Cortex of kidney (tissue), 1 donor: ENCODE measurements at places on chromosomes 4 and X.

GRCh38 chr4:94574616-94575015, 122.9 kb downstream of the PDLIM5 start:
- no peak for DNase-seq

DNA sequence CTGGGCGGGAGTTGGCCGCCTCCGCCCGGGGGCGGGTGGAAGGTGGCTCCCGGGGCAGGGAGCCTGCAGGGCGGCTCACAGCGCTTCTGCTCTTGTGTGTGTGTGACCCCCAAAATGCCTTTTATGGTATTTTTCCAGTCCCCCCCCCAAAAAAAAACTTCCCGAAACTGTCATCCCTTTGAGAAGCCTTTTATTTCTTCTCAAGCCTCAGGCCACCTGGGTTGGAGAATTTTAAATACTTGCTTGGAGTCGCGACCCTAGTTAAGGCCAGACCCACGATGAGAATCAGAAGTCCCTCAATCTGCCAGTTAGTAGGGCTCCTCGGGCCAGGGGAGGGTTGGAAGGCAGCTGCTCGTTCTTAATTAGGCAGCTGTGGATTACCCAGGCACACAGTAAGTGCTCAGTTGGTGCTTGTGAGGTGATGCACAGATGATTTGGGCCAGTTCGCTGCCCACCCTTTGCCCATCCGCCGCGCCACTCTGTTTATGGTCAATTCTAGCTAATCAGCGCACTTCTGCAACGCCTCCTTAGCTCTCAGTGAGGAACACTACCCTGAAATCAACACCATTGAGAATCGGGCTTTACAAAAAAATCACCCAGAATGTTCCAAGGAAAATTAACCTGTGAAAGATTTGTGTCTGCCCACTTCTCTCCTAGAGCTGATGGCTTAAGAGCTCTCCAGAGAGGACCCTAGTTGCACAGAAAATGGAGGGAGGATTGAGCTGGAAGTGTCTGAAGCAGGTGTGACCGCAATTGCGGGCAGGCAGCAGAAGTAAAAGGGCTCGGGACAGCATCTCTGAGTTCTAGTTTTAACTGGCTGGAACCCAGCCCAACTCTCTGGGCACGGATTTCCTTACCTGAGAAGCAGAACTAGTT, 648 bp upstream of the SCD5 start:
- DNase-seq, result no peak

DNA sequence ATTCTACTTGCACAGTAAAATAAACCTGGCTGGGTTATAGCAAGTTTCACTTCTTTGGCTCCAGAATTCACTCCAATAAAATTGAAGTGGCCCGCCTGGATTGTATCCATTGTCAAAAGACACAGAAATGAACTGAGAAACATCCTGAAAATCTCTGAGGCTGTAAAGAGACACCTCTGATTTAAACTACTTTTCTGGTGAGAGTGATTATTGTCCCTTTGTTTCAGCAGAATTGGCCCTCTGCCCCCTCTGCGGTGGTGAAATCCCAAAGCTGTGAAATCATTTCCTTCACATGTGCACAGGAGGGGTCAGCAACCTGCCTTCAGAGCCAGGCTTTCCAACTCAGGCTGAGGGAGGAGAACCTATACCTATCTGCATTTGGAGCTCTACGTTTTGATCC, 23.0 kb downstream of the GAB3 start:
- no peak for DNase-seq

- no peak for DNase-seq
Observed at GRCh38 chrX:56744996-56745395, 16.0 kb downstream of the NBDY start.

DNA sequence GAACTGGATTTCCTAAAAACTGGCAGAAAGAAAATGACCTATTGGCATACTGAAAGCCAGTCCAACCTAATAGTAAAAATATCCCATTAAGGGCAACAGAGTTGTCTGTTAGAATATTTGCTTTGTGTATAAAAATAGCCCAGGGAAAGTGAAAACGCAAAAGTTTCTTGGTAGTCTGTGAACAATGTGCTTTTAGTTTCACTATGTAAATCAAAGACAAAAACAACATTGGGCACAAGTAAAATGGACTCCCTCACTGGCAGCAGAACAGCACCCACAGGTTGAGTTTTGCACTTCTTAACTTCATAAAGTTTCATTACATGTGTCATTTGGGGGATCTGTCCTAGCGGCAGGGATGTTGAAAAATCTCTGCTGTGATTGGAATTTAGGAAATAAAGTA, 4.3 kb upstream of the FGG start:
- no peak for DNase-seq

- DNase-seq, result no peak
Observed at GRCh38 chr4:6571608-6572007, 3.4 kb upstream of the MAN2B2 start.

GRCh38 chr4:103478734-103479133, 241.1 kb downstream of the TACR3 start:
- DNase-seq, result no peak

- DNase-seq, result no peak
Observed at GRCh38 chr4:79920163-79920853, 152.7 kb downstream of the ANTXR2 start.

DNA sequence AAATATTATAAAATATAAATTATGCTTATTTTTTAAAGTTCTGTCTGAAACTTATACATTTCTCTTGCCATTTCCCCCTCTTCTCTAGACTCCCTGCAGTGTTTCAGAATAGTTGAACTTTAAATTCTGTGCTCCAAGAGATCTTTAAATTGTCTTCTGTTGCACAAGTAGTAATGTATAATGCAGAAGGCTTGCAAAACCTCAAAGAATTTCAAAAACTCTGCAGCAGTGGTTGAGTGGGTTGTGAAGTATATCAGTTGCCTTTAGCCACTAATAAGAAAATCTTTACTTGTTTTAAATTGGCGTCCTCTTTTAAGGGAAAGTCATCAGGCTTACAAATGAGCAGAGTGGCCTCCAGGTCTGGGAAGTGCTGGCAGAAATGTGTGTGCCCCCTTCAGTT, 1153.3 kb upstream of the PABPC4L start:
- DNase-seq, result no peak

DNA sequence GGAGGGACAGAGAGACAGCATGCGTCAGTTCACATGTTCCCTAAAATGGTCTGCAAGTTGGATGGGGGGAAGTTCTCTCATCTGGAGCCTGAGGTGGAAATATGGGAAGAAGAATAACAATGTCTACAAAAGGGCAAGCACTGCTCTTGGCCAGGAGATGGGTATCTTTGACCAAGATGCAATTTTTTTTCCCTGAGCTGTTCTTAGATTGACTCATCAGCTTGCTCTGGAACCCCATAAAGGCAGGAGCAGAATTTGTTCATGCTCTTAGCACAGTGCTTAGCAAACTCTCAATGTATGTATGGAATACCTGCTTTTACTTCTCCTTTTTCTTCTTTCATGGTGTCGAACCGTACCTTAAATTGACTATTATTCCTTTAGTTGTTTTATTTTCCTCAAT, 90.5 kb upstream of the ZNF827 start:
- DNase-seq, result no peak
